ENCODE measurements at places on chromosomes 6 and 20.

DNA sequence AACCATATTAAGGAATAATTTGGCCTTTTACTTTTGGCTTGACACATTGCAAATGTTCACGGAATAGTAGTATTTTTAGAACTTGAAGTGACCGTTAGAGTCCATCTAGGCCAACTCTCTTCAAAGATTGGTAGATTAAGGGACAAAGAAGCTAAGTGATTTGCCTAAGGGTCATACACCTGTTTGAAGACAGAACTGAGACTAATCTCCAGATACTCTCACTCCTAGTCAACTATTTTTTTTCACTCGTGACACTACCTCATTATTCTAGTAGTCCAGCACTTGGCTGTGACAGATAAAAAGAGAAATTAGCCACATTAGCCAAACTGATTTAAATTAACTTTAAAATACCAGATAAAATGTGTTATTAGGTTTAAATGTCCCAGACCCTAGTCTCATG is 10.6 kb downstream of the ACSS2 start:
- no peak for DNase-seq

GRCh38 chr6:7171119-7171518 is 63.4 kb downstream of the RREB1 start:
- DNase-seq: no peak

GRCh38 chr6:156691018-156691417 is 86.2 kb upstream of the ARID1B start:
- no peak for DNase-seq

GRCh38 chr6:69294862-69295261 is 501.9 kb downstream of the LMBRD1 start:
- no peak for DNase-seq

GRCh38 chr20:15139522-15139921 is 802.1 kb upstream of the FLRT3 start:
- no peak for DNase-seq

DNA sequence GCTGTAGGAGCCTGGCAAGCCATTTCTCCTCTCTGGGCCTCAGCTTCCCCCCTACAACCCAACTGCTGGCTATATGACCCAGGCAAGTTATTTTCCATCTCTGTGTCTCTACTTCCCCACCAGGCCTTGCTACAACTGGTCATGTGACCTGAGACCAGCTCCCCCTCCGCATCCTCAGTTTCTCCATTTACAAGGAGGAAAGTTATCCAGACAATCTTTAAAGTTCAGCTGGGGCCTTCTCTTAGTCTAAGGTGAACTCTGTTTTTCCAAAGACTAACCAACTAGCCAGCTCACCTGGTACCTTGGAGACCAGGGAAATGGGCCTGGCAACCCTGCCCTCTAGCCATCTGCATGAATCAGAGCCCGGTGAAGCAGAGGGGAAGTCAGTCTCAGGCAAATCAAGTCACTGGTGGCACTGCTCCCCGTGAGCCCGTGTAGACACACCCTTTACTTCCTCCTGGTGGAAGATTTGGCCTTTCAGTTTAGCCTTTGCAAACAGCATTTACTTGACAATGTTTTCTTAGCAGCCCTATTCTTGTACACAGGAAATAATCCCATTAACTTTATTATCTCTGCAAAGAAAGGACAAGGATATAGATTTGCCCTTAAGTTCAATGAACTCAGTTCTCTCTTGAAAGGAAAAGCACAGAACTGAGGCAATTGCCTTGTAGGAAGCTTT is 157.7 kb downstream of the VEGFA start:
- DNase-seq: no peak

DNA sequence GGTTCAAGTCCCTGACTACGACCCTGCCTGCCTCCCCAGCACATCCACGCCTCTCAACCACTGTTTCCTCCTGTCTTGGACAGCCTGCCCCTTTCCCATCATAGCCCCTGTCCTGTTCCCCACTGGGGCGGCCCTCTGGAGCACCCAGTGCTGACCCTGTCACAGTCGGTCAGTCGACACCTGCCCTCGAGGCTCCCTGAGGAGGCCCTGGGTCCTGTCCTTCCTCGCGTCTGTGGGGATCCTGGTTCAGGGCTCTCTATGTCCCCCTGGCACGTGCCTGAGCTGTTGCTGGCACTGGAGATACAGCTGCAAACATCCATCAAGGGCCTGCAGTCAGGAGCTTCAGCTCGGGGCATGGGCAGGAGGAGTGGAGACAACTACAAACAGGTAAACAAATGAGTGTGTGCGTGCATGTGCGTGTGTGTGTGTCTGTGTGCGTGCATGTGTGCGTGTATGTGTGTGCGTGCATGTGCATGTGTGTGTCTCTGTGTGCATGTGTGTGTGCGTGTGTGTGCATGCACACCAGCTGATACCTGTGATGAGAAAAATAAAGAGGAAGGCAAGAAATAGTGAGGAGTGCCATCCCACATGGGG is 132.8 kb downstream of the PHACTR3 start:
- DNase-seq: no peak

- DNase-seq: no peak
Observed at GRCh38 chr6:63403725-63404124, 83.9 kb upstream of the LGSN start.

DNA sequence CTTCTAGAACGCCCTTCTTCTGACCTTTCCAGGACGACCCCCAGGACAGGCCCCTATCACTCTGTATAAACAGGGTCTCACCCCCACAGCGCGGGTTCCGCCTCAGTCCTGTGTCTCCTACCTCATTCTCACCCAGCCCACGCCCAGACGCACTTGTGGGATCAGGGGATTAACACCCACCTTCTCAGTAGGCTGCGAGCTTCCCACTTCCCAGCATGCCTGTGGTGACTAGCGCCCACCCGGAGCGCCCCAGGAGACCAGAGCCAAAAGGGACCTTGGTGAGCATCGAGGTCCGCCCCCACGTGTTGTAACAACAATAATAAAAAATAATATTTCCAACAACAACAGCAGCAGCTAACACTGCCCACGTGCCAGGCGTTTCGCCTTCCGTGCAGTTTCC is 40.9 kb upstream of the NOL4L start:
- no peak for DNase-seq

DNA sequence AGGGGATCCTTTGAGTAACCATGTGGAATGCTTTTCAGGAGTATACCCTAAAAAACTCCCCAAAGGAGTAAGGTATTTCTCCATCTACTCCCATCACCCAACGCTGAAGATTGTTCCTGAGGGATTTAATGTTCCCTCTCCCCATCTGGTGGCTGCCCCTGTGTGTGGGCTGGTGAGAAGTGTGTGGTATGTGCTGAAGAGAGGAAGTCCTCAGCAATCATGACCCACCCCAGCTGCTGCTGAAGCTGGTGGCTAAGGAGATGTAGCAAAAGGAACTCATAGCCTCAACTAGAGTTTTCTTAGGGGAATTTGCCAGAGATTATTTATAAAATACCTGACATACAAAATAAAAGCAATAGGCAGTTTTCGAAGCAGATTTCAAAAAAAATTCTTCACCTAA is 114.3 kb upstream of the JAG1 start:
- DNase-seq: no peak

- DNase-seq: no peak
Observed at GRCh38 chr6:162644153-162644552, 83.4 kb downstream of the PRKN start.

GRCh38 chr20:63939061-63939935 is 16.9 kb downstream of the UCKL1 start:
- DNase-seq: no peak

GRCh38 chr6:139920776-139921100 is 546.3 kb upstream of the CITED2 start:
- DNase-seq: no peak

DNA sequence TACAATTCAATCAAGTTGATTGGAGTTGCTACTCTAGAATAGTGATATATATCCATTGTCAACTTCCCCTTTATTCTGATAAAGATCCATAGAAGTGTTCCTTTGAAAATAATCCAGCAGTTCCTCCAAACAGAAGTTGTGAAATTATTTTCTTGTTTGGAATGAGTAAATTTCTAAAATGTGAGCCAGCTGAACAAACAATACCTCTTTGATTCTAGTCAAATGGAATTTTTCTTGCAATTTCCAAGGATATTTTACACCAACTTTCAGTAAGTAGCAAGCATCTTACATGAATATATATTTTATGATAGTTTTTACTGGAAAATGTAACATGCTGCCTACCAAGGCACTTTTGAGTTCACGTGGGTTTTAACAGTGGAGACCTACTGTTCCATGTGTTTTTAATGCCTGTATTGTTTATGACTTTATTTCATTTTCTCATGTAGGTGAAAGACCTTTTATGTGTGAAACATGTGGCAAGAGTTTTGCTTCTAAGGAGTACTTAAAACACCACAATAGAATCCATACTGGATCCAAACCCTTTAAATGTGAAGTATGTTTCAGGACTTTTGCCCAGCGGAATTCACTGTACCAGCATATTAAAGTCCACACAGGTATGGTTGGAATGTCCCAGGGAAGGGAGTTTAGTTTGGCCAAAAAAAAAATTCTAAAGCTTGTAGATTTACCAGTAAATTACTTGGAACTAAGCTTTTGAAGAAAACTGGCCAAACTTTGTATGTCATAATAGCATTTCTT is 6.5 kb downstream of the GZF1 start:
- DNase-seq: no peak

GRCh38 chr6:41785689-41786450 is 1.6 kb upstream of the TOMM6 start:
- peak; percentile 79 for DNase-seq

- DNase-seq: no peak
Observed at GRCh38 chr6:168596344-168596743, 155.4 kb downstream of the SMOC2 start.

GRCh38 chr6:37170273-37171200 is 585 bp downstream of the PIM1 start:
- peak; percentile 26 for DNase-seq

GRCh38 chr6:5765141-5765760 is 241.5 kb downstream of the NRN1 start:
- DNase-seq: peak; percentile 16

- no peak for DNase-seq
Observed at GRCh38 chr6:147733686-147734085, 225.2 kb downstream of the SAMD5 start.
